CD4-positive, CD25-positive, alpha-beta regulatory T cell (primary cell): ENCODE measurements at places on chromosomes 3 and 15. TPM values are rescaled to one million over a fixed set of nuclear protein-coding genes. Genes with fewer than 3 reads are reported as not detected.

DNA sequence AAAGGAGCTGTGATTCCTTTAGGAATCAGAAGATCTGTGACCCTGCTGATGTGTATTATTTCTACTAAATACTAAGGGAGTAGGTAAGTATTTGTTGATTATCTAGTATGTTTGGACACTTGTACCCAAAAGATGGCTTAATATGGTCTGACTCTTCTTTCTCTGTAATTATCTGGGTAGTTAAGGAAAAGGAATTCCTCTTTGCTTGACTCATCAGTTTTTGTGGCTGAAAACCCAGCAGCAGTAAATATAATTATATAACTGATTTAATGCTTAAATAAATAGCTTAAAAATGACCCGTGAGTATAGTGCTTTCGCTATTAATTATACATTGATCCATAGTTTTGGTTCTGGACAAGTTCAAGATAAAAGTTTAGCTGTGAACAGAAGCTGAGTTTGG is 155.8 kb downstream of the LRTM1 start:
- no peak overlapping the region for H3K4me3 ChIP-seq
- no peak overlapping the region for H3K27ac ChIP-seq
- DNase-seq, result no peak
- H3K36me3 ChIP-seq, result no peaks in the 10 kb centered on the region
- H3K27me3 ChIP-seq, result no peaks in the 10 kb centered on the region
- H3K4me1 ChIP-seq, result no peaks in the 10 kb centered on the region

- H3K4me3 ChIP-seq, result no peak overlapping the region
- no peaks in the 10 kb centered on the region for H3K27me3 ChIP-seq
- no peaks in the 10 kb centered on the region for H3K4me1 ChIP-seq
- peak; percentile 6 for DNase-seq
These were observed 64.2 kb downstream of the SCAPER start for GRCh38 chr15:76840830-76841460.

GRCh38 chr3:101216710-101217465 is 103.5 kb downstream of the IMPG2 start:
- no peak overlapping the region for H3K27ac ChIP-seq
- H3K36me3 ChIP-seq, result no peaks in the 10 kb centered on the region
- H3K27me3 ChIP-seq, result no peaks in the 10 kb centered on the region
- H3K4me1 ChIP-seq, result no peaks in the 10 kb centered on the region

- no peaks in the 10 kb centered on the region for H3K4me1 ChIP-seq
- H3K27me3 ChIP-seq, result no peaks in the 10 kb centered on the region
- H3K27ac ChIP-seq, result no peak overlapping the region
- no peak for DNase-seq
- H3K36me3 ChIP-seq, result no peaks in the 10 kb centered on the region
These were observed 113.5 kb upstream of the SLC7A14 start for GRCh38 chr3:170699158-170700053.

DNA sequence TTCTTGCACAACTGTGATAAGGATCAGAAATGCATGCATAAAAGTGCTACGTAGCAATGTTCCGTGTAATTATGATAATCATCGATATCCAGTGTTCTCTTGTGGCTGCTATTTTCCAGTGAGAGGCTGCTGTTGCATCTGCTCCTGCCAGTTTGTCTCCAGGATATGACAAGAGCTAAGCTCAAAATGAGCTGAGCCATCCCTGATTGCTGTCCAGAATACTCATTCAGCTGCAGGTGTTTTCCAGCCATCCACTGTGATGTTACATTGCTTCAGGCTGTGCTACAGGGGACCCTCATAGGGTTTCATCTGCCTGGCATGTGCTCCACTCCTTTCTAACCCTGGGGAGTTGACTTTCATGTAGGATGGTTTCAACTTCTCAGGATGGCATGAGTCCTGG is 976.0 kb downstream of the ROBO1 start:
- no peaks in the 10 kb centered on the region for H3K4me1 ChIP-seq
- no peaks in the 10 kb centered on the region for H3K27me3 ChIP-seq
- no peak overlapping the region for H3K4me3 ChIP-seq
- no peak for DNase-seq
- no peaks in the 10 kb centered on the region for H3K36me3 ChIP-seq
- H3K27ac ChIP-seq, result no peak overlapping the region

DNA sequence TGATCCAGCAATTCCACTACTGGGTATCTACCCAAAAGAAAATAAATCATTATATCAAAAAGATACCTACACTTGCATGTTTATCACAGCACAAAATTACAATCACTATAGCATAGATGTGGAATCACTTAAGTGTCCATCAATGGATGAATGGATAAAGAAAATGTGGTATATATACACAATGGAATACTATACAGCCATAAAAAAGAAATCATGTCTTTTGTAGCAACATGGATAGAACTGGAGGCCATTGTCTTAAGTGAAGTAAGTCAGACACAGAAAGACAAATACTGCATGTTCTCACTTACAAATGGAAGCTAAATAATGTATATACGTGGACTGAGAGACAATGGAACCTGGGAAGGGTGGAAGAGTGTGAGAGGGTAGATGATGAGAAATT is 28.3 kb upstream of the PFN2 start:
- H3K4me1 ChIP-seq, result no peaks in the 10 kb centered on the region
- no peak for DNase-seq
- no peaks in the 10 kb centered on the region for H3K36me3 ChIP-seq
- no peak overlapping the region for H3K4me3 ChIP-seq
- peaks cover 2% of the 10 kb centered on the region for H3K27me3 ChIP-seq

DNA sequence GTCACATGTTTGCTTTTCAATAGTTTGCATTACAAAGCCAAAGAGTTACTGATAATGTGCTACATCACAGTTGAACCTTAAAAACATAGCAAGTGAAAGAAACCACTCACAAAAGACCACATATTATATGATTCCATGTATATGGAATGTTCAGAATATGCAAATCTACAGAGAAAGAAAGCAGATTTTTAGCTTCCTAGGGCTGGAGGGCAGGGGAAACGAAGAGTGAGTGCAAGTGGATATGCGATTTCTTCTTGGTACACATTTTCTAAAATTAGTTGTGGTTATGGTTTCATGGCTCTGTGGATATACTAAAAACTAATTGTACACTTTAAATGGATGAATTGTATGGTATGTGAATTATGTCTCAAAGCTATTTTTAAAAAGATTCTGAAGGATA is 4.0 kb upstream of the GBE1 start:
- no peak overlapping the region for H3K4me3 ChIP-seq
- peaks cover 13% of the 10 kb centered on the region for H3K4me1 ChIP-seq
- H3K27me3 ChIP-seq, result no peaks in the 10 kb centered on the region
- no peak for DNase-seq

DNA sequence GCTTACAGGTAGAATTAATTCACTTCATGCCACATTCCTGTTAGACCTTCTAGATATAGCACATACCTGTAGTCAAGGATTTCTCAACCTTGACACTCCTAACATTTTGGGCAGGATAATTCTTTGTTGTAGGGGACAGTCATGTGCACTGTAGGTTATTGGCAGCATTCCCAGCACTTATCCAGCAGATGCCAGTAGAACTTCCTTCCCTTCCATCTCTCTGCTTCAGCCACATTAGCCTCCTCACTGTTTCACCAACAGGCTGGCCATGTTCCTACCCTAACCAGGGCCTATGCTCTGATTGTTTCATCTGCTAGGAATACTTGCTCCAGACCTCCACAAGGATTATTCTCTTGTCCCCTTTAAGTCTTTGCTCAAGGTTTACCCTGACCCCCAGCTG is 68.0 kb upstream of the STAC start:
- no peaks in the 10 kb centered on the region for H3K36me3 ChIP-seq
- H3K27me3 ChIP-seq, result no peaks in the 10 kb centered on the region
- DNase-seq, result no peak
- H3K4me3 ChIP-seq, result no peak overlapping the region
- H3K27ac ChIP-seq, result no peak overlapping the region

DNA sequence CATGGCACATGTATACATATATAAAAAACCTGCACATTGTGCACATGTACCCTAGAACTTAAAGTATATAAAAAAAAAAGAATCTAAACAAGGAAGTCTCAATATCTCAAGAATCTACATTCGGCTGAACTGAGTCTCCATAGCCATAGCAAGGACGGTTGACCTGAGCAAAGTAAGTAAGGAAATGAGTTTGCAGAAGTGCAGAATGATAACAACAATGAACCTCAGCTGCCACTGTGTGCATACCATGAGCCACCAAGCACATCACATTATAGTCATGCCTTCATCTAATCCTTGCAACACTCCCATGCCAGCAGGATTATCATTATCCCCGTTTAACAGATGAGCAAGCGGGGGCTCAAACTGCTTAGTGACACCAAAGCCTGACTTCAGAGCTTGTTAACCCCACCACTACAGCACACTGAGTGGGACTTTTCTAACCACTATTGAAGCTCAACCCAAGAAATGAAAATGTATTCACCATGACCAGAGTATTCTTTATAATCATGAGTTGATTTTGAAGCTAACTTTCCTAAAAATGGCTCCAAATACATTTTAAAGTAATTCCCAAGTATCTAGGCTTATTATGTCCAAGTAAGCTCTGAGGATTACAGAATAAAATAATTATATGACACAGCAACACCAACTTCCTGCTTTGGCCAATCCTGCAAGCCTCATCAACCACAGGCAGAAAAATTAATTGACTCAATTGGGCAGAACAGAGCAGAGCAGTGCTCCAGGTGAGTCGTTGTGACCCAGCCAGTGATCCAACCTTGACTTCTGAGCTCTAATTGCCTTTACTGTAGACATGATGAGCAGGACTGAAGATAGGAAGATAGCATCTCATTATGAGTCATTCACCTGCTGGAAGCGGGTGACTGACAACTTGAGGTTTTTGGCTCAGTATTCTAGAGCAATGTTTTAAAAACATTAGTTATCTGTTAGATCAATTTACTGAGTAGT is 47.3 kb upstream of the IL12A start:
- peak; percentile 31 for DNase-seq
- H3K27ac ChIP-seq, result no peak overlapping the region
- H3K4me1 ChIP-seq, result no peaks in the 10 kb centered on the region
- H3K4me3 ChIP-seq, result no peak overlapping the region
- H3K27me3 ChIP-seq, result peaks cover 10% of the 10 kb centered on the region

DNA sequence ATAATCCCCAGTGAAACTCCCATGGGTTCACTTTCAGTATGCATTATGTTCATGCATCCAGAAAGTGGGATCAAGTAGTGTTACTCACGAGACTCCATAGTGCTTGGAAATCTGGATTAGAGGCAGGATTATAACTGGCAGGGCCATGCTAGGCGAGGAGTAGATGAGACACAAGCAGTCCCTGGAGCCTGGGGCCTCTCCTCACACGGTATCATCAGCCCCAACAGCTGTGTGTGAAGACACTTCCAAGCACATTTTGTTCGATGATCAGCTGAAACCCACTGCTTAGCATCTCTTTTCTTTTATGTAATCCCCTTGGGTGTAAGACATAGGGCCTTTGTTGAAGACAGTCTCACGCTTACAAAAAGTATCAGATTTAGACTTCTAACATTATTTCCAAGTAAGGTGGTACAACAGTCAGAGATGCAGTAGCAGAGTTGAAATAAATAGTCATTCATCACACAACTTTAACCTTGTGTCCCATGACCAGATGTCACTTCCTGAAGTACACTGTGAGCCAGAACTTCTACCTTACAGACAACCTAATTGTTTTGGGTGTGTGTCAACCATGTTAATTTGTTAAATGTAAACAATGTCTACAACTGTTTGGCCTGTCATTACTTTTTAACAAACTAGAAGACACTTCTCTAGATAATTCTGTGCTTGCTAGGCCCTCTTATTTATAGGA is 116.9 kb downstream of the GADL1 start:
- no peak for DNase-seq
- H3K27ac ChIP-seq, result no peak overlapping the region
- H3K4me3 ChIP-seq, result no peak overlapping the region
- no peaks in the 10 kb centered on the region for H3K4me1 ChIP-seq
- peaks cover 8% of the 10 kb centered on the region for H3K27me3 ChIP-seq

GRCh38 chr3:117751651-117752050 is 1042.1 kb downstream of the TUSC7 start:
- H3K4me3 ChIP-seq, result no peak overlapping the region
- no peak for DNase-seq
- H3K27ac ChIP-seq, result no peak overlapping the region
- no peaks in the 10 kb centered on the region for H3K27me3 ChIP-seq

DNA sequence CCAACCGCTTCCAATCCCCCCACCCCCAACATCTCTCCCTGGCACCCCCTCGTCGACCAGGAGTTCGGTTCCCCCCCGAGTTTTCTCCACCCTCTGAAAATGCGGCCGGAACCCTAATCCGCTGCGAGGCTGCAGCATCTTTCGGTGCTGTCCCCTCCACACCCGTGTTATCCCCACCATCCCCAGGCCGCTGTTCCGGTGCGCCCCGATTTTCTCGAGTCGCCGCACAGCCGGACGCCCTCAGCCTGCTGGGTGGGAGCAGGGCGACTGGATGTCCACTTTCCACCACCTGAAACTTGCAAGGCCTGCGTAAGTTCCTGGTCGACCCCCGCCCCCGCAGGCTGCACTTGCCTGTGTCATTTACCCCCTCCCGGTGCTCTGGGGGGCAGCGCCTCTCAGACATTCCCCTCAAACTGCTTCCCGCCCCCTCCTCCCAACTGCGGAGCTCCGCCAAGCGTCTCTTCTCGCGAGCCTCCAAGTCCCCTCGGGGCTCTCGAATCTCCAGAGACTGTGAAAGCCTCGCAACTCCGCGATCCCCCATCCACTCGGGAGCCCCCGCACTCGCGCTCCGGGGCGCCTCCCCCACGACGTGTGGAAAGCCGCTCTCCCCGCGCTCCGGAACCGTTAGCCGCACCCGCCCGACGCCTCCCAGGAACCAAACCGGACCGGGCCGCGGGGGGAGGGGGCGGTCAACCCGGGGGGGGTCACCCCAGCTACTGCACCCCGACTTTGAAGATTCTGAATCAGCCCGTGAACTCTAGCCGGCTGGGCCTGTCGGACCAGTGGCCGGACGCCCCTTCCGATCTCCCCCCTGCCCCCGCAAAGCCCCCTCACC is 566 bp downstream of the ETV5 start:
- H3K36me3 ChIP-seq, result no peaks in the 10 kb centered on the region
- peaks cover 50% of the 10 kb centered on the region for H3K27me3 ChIP-seq
- no peak overlapping the region for H3K4me3 ChIP-seq

GRCh38 chr3:191783024-191783423 is 322.1 kb downstream of the PYDC2 start:
- H3K27ac ChIP-seq, result no peak overlapping the region
- no peaks in the 10 kb centered on the region for H3K27me3 ChIP-seq
- H3K4me3 ChIP-seq, result no peak overlapping the region
- H3K36me3 ChIP-seq, result no peaks in the 10 kb centered on the region
- H3K4me1 ChIP-seq, result no peaks in the 10 kb centered on the region

GRCh38 chr3:41265011-41265545 is 65.8 kb downstream of the CTNNB1 start:
- no peak for DNase-seq
- H3K4me1 ChIP-seq, result no peaks in the 10 kb centered on the region
- no peak overlapping the region for H3K4me3 ChIP-seq
- H3K36me3 ChIP-seq, result no peaks in the 10 kb centered on the region
- H3K27ac ChIP-seq, result no peak overlapping the region
- H3K27me3 ChIP-seq, result no peaks in the 10 kb centered on the region

PLSCR2 gene
- total RNA-seq, result not detected

STRIT1 gene
- not detected for total RNA-seq

FRMD5 gene
- total RNA-seq, result not detected

C15orf62 gene
- total RNA-seq, result 1.9 TPM

TF gene
- total RNA-seq, result 0.52 TPM

ADAMTS7 gene
- not detected for total RNA-seq

SLC28A1 gene
- total RNA-seq, result not detected

IL16 gene
- 141 TPM for total RNA-seq

SPINT1 gene
- total RNA-seq, result 2.1 TPM

MESP2 gene
- total RNA-seq, result not detected

GOLGA8J gene
- total RNA-seq, result not detected

PTX3 gene
- 0.20 TPM for total RNA-seq

CEMIP gene
- 0.10 TPM for total RNA-seq

PRTG gene
- not detected for total RNA-seq

GRIP2 gene
- total RNA-seq, result not detected
